ENCODE measurements at places on chromosomes 12 and 14.

GRCh38 chr14:70909733-70910614 is 2.7 kb downstream of the PCNX1 start:
- DNase-seq: no peak

DNA sequence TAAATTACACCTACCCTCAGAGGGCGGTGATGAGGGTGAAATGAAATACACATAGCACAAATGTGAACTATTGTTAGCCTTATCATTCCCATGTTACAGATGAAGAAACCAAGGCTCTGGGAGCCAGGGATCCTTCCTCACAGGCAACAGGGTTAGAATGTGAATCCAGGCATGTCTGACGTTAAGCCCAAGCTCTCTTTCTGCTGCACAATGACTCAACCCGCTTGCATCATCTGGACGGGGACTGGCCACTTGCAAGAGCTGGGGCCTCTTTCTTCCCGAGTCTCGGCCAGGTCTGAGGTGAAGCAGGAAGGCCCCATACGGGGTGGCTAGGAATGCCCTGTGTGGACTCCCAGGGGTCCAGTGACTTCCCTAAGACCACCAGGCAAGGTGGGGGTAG is 105.2 kb downstream of the RBM19 start:
- no peak for DNase-seq

DNA sequence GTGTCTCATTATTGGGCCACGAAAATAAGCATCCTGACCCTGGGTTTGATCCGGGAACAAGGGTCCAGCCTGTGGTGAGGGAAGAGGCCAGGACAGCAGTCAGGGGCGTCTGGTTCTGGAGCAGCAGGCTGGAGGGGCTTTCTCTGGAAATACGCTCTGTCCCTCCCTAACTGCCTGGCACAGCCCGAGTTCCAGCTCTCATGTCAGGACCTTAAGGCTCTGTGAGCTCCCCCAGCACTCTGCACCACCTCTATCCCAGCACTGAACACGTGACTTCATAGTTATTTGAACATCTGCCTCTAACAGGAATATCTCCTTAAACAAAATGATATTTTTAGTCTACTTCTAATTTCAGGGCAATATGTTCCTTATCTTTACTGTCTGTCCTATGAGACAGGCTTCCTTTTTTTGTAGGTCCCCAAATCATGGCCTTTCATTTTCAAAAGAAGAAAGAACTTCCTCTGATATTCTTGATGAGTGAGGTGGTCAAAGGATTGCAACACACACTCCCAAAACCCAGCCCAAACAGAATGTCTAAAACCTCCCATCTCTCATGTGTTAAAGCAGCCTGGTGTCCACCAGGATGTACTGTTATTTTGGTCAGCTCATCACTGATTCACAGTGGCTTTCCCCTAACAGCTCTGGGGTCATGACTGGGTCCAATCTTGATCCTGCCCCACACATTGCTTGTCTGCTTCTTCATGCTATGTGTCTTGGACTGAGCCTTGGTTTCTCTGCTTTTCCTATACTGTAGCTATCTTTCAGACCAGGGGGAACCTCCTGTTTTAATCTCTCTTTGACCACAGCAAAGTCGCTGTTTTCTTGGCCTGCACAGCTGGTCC is 9.7 kb downstream of the AQP6 start:
- no peak for DNase-seq

DNA sequence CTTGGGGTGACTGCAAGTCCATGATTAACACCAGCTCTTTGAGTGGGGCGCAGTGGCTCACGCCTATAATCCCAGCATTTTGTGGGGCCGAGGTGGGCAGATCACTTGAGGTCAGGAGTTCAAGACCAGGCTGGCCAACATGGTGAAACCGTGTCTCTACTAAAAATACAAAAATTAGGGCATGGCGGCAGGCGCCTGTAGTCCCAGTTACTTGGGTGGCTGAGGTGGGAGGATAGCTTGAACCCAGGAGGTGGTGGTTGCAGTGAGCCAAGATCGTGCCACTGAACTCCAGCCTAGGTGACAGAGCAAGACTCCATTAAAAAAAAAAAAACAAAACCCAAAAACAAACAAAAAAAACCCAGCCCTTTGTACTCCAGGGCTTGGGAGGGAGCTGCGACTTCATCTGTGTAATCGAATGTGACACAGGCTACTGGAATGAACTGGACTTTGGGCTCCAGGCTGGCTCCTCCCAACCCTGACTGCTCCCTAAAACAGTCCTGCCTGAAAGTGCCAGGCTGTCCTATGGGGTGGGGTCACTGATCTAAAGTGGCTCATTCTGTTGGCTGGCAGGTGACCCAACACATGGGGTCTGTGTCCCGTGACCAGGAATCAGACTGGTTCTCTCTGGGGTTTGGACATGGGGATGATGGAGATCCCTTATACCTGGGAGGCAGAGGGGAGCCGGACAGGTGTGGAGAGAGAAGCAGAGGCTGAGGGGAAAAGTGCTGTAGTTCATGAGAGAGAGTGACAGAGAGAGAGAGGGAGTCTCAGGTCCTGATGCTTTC is 9.3 kb upstream of the C12orf43 start:
- no peak for DNase-seq

DNA sequence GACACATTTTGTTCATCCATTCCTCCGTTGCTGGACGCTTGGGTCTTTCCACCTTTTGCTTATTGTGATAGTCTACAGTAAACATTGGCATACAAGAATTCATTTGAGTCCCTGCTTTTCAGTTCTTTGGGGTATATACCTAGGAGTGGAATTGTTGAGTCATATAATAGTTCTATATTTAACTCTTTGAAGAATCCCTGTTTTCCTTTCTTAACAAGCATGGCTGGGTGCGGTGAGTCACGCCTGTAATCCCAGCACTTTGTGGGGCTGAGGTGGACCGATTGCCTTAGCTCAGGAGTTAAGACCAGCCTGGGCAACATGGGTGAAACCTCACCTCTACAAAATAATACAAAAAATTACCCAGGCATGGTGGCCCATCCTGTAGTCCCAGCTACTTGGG is 75.4 kb downstream of the CCDC92 start:
- no peak for DNase-seq

DNA sequence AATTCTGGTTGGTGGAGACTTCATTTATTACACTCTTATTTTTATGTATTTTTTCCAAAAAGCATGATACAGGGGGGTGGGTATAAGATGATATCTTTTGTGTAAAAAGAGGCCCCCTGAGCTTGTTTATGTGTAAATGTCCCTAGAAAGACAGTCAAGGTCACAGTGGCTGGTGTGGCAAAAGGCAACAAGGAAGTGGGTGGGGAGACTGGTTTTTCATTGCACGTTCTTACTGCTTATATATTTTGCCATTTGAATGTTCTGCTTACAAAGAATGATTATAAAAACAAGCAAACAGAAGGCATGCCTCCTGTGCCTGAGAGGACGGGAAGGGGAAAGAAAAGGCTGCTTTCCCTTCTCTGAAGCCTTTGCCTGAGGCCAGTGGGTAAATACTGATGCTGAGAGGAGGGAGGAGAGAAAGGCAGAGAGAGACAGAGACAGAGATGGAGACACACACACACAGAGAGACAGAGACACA is 24.1 kb upstream of the ADIPOR2 start:
- DNase-seq: no peak

DNA sequence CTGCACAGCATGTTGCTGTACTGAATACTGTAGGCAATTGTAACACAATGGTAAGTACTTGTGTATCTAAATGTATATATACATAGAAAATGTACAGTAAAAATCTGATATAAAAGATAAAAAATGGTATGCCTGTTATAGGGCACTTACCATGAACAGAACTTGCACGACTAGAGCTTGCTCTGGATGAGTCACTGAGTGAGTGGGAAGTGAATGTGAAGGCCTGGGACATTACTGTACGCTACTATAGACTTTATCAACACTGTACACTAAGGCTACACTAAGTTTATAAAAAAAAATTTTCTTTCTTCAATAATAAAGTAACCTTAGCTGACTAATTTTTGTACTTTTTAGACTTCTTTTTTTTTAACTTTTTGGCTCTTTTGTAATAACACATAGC is 24.2 kb upstream of the NEDD1 start:
- DNase-seq: no peak

- DNase-seq: no peak
These were observed 67.8 kb downstream of the HMGA2 start for GRCh38 chr12:65891987-65892481.

GRCh38 chr12:104374806-104375205 is 71.3 kb downstream of the EID3 start:
- DNase-seq: no peak

DNA sequence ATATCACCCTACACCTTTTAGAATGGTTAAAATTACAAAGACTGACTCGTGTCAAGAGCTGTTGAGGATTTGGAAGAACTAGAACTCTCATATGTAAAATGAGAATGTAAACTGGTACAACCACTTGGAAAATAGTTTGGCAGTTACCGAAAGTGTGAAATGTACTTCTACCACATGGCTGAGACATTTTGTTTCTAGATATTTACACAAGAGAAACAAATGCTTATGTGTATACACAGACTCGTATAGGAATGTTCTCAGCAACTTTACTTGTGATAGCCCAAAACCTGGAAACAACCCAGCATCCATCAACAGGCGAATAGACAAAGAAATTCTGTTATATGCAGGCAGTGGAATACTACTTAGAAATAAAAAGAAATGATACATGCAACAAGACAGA is 103.0 kb downstream of the BRMS1L start:
- no peak for DNase-seq

DNA sequence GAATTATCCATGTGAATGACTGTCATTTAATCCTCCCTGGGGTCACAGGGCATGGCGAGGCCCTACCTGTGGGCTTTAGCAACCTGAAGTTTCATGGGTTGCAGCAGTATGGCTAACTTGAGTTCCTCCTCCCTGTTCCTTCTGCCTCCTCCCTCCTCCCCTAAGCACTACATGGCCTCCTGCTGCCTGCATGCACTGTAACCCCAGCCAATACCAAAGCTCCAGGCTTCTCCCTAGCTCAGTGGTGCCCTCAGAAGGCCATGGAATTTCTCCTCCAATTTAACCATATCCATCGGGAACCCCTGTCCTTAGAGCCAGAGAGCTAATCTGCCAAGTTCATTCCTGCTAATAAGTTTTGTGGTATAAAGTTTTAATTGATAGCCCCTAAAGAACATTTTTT is 95.1 kb downstream of the NT5DC3 start:
- DNase-seq: no peak

DNA sequence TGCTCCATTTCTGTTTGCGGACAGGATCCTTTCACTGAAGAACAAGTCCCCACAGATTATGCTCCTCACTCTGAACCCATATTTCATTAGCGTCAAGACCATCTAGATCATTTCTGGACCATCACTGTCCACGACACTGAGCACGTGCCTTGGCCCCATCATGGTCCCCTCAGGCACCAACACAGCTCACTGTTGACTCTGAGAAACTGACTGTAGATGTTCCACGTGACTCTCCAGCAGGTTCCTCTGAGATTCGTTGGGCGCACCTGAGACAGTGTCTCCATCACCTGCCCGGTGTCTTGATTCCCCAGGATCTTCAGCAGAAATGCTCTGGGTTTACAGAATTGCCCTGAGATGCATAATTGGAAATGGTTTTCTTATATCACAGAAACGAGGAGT is 985.4 kb downstream of the TMEM121 start:
- DNase-seq: no peak

DNA sequence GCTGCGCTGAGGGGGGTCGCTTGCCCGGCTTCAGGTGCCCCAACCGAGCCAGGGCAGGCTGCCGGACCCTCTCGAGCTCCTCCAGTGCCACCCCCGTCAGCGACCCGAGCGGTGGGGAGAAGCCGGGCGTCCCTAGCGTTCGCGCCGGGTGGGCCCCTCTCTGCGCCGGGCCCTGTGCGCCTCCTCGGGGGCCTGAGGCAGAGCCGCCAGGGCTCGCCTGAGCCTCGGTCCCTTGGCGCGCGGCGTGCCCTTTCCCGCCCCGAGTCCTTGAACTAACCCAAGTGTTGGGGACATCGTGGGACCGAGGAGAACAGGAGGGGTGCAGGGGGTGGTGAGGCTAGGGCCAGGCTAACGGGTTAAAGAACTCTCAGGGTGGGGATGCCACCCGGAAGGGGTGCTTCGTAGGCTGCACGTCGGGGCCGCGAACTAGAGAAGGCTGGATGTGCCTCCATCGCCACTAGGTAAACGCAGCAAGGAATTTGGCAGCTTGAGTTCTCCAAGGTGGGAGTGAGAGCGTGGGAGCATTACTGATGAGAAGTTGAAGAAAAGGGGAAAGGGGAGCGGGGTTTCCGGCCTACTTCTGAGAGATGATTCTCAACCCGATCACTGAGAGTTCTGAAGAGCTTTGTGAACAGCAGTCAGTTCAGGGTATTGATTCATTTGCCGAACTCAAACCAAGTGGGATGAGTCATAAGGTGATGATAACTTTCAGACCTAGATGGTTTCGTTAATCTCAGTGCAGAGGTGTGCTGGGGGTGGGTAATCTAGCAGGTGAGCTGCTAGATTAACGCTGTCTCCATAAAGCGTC is 618 bp downstream of the RNF34 start:
- no peak for DNase-seq

DNA sequence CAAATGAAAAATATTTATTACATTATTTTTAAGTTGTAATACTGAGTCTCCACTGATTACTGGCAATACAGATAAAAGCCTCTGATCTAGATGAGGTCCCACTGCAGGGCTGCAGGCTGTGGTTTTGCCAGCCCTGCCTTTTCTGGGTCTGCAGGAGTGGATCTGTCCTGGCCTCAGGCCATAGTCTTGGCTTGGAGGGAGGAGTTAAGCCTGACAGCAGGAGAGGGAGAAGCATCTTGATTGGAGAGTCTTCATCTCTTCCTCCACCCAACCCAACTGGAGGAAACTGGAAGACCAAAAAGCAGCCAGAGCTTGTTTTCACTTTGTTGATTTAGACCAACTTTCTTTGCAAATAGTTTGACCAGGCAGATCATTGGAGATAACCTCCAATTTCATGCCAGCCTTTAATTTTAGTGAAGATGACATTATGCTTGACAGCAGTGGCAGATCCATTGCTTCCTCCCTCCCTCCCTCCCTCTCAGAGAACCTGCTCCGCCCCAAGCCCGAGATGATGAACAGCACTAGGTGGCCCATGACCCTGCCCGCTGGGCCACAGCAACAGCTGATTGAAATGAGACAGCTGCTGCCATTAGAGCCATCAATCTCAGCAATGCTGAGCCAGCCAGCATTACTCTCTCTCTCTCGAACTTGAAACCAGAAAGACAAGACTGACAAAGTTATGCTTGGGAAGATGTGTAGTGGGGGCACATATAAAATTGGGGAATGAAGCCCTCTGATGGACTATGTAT is 222.4 kb downstream of the GLT1D1 start:
- DNase-seq: no peak

GRCh38 chr12:83042441-83043200 is 355.9 kb downstream of the TMTC2 start:
- no peak for DNase-seq

- no peak for DNase-seq
These were observed 677 bp downstream of the ATP2A2 start for GRCh38 chr12:110281549-110282299.

DNA sequence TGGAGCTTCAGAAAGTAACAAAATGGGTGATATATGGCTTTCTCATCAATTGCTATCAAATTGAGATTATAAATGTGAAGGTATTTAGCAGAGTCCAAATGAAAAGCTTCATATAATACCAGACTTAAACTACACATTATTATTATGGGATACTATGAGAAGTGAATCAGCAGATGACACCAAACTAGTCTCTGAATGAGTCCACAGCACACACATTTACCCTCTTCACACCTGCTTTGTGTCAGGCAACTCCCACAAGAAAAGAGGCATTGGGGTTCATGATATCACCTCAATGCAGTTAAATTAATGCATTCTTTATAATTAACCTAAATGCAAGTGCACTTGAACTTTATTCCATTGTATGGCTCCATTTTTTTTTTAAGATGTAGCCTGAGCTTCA is 330.5 kb downstream of the BCL11B start:
- DNase-seq: no peak

Data from NCI-H1417 treated with DMSO at 0.1 percent for 48 hours (cell line).